ENCODE measurements at places on chromosomes 6 and 20. TPM values are rescaled to one million over a fixed set of nuclear protein-coding genes. Genes with fewer than 3 reads are reported as not detected.
A peak's percentile ranks its signal among the peaks of the same experiment; 100 is the strongest.

DNA sequence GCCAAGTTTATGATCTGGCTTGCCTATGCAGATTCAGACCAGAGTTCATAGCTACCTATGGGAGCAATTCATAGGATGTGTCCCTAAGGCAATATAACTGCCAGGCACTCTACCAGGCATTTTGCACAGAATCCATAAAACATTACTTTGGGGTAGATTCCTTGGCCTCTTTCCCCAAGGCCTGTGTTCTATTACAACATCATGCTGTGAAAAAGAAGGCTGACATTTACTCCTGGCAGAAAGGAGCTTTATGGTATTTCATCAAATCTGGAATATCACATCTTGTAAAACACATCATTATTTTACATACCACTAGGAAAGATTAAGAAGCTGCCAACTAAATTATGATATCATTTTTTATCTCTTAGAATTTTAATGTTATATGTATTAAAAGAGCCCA lies 287.0 kb upstream of the MARCKS start:
- DNase-seq: no peak

DNA sequence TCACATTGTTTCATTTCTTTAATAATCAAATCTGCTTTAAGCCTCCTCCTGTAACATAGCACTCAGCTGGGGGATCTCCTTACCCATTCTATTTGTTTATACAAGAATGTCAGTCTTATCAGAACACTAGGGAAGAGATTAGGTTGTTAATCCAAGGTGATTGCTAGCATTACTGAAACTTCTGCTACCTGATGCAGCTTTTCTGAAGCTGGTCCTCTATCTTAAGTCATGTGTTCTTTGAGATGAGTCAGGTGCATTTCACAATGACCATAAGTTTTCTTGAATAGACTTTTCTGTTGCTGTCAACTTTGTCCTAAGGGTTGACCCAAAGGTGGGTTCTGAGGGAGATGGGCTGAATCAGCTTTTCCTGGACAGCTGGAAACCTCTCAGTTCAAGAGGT lies 60.7 kb upstream of the SYNCRIP start:
- DNase-seq: no peak

Gene CENPB
- 73.3 TPM for total RNA-seq

DNA sequence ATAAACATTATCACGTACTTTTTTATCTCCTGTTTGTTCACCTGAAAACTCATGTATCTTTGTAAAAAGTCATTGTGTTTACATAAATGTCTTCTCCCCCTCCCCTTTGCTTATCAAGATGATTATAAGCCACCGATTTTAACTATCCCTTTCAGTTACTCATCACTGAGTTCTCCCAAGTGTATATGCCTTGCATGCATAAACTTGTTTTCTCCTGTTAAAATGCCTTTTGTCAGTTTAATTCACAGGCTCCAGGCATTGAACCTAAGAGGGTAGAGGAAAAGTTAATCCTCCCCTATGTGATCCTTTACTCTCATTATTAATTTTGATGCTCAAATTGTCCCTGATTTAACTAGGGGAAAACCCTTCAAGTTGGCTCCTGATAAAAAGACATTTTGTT lies 24.2 kb downstream of the ANKEF1 start:
- no peak for DNase-seq

- no peak for DNase-seq
These were observed 158.7 kb upstream of the ZNF184 start for GRCh38 chr6:27631609-27631916.

- peak; percentile 35 for DNase-seq
These were observed 13.5 kb upstream of the ZNF391 start for GRCh38 chr6:27374824-27375612.

DNA sequence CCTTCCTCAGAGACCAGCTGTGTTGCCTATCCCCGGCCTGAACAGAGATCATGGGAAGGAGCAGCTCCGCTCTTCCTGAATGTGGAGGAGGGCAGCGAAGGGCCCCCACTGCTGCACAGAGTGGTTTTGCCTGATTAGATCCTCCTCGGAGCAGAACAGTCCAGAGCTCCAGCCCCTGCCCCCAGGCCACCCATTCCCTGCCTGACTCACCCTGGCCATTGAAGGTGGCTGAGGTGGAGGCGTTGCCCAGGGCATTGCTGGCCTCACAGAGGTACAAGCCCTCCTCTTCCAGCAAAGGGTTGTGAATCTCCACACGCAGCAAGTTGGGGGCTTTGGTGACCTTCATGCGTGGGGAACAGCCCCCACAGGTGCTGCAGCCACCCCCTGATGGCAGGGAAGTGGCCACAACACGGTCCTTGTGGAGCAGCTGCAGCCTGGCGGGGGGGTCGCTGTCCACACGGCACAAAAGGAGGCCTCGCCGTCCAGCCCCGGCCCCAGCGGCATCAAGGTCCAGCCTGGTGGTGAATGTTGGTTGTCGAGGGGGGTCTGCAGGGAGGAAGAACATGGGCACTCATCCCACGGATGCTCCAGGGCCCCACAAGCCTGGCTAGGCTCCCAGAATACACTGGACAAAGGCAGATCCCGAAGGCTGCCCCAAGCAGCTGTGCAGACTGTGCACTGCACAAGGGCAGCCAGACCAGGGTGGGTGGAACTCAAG lies 14.7 kb downstream of the SIGLEC1 start:
- no peak for DNase-seq

GRCh38 chr6:102686461-102686860 lies 1293.0 kb downstream of the GRIK2 start:
- no peak for DNase-seq

GRCh38 chr6:75203721-75204120 lies 2.1 kb downstream of the COL12A1 start:
- DNase-seq: no peak

All from kidney epithelial cell (primary cell).